ENCODE measurements at places on chromosomes 1 and 21.
A peak's percentile ranks its signal among the peaks of the same experiment; 100 is the strongest.

- DNase-seq, result no peak
Observed at GRCh38 chr1:218473522-218473921, 128.4 kb downstream of the TGFB2 start.

DNA sequence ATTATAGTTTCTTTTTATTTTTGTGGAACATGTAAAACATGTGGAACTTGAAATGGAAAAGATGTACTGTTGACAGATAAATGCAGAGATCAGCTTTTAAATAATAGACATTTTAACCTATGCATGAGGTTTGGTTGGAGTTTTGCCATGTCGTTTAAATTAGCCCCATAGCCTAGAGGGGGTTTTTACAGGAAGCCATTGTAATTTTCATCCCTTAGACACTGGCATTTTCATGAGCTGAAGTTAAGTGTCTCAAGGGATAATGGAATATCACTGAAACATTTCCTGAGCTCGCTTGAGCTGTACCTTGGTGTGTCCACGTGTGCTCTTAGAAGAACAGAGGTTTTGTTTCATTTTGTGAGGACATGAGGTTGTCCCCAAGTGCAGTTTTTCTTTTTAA, 54.2 kb downstream of the HMCN1 start:
- DNase-seq, result no peak

DNA sequence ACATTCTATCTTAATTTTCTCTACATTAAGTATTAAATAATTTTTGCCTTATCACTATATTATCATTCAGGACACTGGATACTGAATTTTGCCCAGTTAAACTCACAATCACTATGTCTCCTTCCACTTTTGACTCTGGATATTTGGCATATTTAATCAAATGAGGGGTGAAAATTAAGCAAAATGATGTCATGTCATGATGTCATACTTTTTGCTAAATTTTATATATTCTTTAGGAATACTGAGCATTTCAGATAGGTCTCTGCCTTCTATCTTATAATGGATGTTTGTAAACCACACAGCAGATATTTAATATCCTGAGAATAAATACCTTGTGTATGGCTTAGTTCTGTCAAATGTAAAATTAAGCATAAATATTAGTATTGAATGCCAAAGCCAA, 79.5 kb upstream of the HIVEP3 start:
- no peak for DNase-seq

- DNase-seq, result no peak
Observed at GRCh38 chr21:44883250-44883649, 9.8 kb upstream of the PTTG1IP start.

GRCh38 chr1:22731924-22732720, 21.5 kb downstream of the EPHB2 start:
- no peak for DNase-seq

DNA sequence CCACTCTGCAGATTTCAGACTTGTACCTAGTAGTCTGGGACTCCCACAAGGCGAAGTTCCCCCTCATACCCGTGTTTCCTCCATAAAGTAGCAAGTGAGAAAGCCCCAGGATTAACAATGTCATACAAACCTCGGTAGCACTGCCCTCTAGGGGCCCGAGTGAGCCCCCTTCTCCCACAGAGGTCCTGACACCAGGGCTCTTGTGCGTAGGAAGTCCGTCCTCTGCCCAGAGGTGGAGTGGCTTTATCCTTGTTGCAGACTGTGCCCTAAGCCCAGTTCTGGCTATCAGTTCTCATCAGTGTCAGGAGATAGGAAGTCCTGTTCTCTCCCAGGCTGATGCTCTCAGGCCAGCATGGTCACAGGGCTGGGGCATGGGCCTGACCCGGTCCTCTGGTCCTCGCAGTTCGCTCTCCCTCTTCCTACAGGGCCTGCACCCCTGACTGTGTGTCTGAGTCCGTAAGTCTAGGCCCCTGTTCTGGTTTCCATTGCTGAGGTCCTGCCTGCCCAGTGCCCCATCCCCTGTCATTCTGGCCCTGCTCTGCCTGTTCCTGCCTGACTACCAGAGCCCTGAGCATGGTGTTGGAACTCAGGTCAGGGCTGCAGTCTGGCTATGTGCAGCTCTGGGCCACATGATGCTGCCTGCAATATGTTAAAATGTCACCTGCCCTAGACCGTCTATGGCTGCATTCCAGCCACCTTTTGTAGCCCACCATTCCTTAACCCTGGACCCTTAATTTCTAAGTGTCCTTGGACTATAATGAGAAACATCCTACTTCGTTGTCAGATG, 285.6 kb downstream of the ASTN1 start:
- DNase-seq, result no peak

DNA sequence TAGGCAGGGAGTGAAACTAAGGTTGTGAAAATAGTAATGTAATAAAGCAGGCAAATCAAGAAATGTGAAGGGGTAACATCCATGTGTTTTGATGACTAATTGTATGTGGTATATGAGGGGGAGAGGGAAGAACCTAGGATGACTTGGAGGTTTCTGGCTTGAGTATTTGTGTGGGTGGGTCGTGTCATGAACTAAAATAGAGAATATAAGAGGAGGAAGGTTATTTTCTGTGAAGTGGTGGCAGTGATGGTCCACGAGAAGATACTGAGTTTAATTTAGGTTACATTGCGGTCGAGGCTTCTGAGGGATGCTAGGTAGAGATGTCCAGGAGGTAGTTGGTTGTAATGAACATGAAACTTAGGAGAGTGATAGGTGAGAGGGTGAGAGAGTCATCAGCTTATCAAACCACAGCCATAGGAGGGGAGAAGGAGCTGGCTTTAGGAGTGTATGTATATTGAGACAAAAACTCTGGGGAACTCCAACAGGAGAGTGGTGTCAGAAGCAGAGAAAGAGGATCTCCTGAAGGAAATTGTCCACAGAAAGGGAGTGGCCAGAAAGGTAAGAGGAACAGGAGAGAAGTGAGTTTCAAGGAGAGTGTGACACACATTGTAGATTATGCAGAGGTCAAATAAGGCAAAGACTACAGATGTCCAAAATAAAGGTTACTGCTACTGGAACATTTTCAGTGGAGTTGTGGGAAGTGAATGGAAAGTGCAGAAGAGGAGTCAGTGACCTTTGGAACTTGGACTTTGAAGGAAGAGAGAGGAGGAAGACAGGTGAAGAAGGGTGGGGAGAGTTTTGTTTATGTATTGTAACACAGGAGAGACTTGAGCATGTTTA, 89.0 kb upstream of the MACF1 start:
- DNase-seq, result no peak

DNA sequence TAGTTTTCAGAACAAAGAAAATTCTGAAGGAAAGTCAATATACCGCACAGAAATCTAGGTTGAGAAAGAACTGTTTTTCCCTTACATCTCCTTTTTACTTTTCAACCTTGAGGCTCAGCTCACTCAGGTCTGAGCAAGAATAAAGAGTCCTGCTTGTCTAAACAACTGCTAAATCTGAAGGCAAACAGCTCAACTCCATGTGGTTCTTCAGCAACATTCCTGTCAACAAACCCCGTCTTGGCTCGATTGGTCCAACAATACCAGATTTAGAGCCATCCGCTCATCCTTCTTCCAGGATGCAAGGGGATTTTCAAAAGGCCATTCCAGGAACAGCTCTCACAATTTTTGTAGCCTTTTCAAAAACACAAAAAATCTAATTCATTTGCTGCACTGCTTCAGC, 119.8 kb downstream of the HLCS start:
- DNase-seq, result no peak

GRCh38 chr1:229196404-229197264, 74.3 kb upstream of the RAB4A start:
- no peak for DNase-seq

DNA sequence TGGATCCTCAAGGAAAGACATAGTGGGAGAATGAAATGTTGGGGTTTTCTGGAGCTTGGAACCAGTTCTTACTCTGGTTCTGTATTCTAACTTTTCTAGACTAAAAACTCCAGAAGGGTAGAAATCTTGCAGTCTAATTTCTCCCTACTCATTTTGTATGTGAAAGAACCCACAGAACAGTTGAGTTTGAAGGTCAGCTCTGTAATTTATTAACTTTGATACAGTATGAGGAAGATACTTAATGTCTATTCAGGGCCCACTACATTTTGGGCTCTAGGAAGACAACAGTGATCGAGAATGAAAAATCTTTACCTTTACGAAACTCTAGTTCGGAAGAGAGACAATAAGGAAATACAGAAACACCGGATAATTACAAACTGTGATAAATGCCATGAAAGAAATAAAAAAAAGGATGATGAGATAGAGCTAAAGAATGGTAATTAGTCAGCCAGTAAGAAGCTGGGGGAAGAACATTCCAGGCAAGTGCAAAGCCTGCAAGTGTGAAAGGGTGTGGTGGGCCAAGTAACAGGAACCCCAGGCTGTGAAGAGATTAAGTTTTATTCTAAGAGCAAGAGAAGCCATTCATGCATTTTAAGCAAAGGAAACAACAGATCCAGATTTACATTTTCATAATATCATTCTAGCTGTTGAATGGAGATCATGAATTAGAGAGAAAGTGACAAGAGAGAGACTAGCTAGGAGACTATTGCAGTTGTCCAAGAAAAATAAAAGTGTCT, 159.9 kb upstream of the HMCN1 start:
- no peak for DNase-seq

DNA sequence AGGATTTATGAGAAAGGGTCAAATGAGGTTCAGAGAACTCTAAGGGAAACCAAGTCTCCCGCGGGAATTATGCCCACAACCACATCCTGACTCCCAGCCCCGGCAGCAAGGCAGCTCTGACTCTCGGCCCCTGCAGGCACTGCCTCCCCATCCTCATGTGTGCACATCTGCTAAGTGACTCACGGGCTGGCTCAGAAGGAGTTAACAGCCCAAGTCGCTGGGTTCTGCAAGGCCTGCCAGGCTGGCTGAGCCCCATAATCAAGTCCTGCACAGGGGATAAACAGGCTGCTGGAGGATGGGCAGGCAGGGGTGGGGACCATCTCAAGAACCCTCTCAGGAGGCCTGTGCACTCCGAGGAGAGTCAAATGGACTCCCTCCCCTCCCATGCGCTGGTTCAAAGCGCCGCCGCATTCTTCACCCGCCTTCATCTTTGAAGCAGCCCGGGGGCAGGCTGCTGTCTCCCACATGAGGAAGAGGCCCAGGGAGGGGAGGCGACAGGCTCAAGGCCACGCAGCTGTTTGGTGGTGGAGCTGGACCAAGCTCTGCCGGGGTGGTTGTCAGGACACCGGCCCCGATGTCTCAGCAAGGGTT, 344.3 kb downstream of the MATN1 start:
- DNase-seq, result no peak

GRCh38 chr1:19325958-19326747, 14.0 kb downstream of the SLC66A1 start:
- no peak for DNase-seq

GRCh38 chr1:109620401-109620791, 759 bp downstream of the AMPD2 start:
- DNase-seq, result no peak

DNA sequence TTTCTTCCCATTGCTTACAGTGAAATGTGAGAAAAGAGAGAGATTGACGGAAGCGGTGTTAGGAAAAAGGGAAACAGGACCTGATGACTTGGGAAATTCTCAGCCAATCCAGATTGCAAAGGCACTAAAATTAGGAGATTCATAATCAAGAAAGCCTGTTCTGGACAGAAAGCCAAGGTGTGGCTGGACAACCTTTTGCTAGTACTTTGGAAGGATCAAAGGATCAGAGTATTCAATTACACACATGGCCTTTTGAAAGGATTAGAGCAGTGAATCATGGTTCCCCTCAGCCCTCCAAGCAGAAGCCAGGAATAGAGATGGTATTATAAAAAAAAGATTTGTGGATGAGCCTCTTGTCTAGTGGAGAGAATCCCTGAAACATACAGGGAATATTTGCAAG, 669.8 kb upstream of the ADAMTS5 start:
- no peak for DNase-seq

- DNase-seq, result no peak
Observed at GRCh38 chr1:71618191-71618590, 537.4 kb upstream of the ZRANB2 start.

DNA sequence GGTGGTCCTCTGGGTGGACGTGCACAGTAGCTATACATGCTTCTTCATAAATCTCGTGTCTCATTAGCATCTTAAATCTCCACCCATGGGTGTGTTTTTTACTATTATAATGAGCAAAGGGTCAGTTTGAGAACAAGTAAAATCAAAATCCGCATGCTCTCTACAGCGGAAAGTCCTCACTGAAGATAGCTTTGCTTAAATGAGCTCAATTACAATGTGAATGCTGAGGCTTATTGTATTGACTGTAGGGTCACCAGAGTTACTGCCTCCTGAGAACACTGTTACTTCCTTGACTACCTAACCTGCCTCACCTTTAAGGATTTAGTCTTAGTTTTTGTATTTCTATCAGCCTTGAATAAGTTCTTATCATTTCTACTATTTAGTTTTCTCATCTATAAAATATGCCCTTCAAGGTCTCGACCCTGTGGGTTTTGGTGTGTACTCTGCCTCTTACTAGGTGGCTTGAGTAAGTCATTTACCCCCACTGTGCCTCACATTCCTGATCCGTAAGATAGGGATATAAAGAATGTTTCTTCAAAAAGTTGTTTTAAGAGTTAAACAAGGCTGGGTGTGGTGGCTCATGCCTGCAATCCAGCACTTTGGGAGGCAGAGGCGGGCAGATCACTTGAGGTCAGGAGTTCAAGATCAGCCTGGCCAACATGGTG, 7.9 kb downstream of the SLAMF7 start:
- no peak for DNase-seq

- no peak for DNase-seq
Observed at GRCh38 chr1:241591317-241591716, 48.9 kb downstream of the CHML start.

DNA sequence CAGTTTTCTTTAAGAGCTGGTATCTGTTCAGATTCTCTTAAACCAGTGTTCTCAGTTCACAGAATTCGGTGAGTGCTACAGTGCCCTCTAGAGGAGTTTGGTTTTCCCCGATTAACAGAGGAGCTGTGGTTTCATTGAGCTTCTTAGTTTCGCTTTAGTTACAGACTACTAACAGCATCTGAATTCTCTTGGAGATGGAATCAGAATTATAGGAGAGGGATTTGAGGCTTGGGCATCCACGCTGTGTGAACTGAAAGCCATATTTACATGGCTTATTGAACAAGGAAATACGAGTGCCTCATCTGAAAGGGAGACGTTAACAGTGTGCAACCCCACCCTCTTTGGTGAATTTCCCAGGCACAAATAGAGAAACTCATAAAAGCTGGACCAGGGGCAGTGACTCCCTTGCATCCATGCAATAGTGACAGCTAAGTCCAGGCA, 202.0 kb downstream of the USH2A start:
- DNase-seq, result peak; percentile 88

DNA sequence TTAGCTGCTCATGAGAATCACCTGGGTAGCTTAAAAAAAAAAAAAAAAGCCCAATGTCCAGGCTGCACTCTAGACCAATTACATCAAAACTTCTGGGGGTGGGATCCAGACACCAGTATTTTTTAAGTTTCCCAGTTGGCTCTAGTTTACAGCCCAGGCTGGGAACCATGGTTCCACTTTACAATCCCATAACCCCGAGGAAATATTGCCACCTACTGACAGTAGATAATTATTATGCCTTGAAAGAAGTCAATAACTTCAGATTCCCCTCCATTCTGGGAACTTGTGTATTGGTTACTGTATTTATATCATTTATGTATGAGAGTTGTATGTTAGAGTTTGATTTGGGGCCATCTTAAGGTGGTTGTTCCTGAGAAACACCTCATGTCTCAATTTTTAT, 100.2 kb downstream of the SPATA46 start:
- DNase-seq, result no peak
